ENCODE measurements at places on chromosomes 7 and 10. TPM values are rescaled to one million over a fixed set of nuclear protein-coding genes. Genes with fewer than 3 reads are reported as not detected.

ITPRID1 gene
- total RNA-seq: not detected

ACBD7 gene
- 1.2 TPM for total RNA-seq

ZNF722 gene
- not detected for total RNA-seq

AKR1B15 gene
- total RNA-seq: 43.4 TPM

CALML5 gene
- total RNA-seq: not detected

COX15 gene
- 36.0 TPM for total RNA-seq

LRRC4 gene
- total RNA-seq: not detected

CHN2 gene
- 0.53 TPM for total RNA-seq

CLCN1 gene
- total RNA-seq: 0.05 TPM

FAM241B gene
- total RNA-seq: 13.3 TPM

GBX1 gene
- total RNA-seq: 0.09 TPM

CARD11 gene
- total RNA-seq: 2.7 TPM

CABCOCO1 gene
- total RNA-seq: 0.12 TPM

LAMB1 gene
- total RNA-seq: 118 TPM

GIMAP5 gene
- total RNA-seq: not detected

NANOS1 gene
- total RNA-seq: 2.6 TPM

TSPAN33 gene
- total RNA-seq: 4.6 TPM

ASIC3 gene
- 10.5 TPM for total RNA-seq

UTF1 gene
- not detected for total RNA-seq

CYTH3 gene
- total RNA-seq: 32.7 TPM

CTAGE4 gene
- total RNA-seq: 0.05 TPM

SCIN gene
- total RNA-seq: 0.31 TPM

Data from A549 treated with dexamethasone at 1 μM for 4 hours (cell line).